GM19239 (cell line): ENCODE measurements at places on chromosomes 4 and X.

GRCh38 chr4:82553020-82553419, 8.8 kb downstream of the TMEM150C start:
- no peak for DNase-seq

DNA sequence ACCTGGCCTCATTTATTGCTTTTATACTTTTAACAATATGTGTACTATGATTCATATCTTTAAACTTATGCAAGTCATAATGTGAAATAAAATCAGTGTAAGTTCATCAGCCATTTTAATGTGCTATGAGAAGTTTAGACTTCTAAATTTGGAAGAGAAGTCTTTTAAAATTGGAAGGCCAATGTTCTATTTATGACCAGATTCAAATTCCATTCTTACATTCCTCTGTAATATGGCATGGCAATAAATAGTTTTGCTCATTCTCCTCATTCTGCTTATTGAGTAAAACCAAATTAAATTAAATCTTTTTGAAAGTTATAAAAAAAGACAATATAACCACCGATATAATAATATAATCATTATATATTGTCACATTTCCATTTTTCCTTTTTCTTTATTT, 126.2 kb downstream of the SORBS2 start:
- DNase-seq = no peak

DNA sequence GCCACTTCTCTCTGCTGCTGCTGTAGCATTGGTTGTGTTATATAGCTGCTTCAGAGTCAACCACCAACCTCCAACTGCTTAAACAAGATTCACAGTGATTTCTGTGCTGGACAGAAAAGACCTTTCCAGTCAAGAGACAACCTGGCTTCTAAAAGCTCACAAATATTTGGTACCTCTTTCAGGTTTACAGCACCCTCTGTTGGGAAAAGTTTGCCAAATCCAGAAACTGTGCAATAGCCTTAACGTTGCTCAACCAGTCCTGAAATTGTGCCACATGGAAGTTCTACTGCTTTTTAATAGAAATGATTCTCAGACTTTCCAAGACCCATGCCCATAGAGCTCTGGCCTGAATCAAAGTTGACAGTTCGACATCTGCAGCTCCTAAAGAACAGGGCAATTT, 842.1 kb upstream of the HTR2C start:
- no peak for DNase-seq

GRCh38 chr4:81541161-81541945, 69.6 kb upstream of the RASGEF1B start:
- DNase-seq = no peak

DNA sequence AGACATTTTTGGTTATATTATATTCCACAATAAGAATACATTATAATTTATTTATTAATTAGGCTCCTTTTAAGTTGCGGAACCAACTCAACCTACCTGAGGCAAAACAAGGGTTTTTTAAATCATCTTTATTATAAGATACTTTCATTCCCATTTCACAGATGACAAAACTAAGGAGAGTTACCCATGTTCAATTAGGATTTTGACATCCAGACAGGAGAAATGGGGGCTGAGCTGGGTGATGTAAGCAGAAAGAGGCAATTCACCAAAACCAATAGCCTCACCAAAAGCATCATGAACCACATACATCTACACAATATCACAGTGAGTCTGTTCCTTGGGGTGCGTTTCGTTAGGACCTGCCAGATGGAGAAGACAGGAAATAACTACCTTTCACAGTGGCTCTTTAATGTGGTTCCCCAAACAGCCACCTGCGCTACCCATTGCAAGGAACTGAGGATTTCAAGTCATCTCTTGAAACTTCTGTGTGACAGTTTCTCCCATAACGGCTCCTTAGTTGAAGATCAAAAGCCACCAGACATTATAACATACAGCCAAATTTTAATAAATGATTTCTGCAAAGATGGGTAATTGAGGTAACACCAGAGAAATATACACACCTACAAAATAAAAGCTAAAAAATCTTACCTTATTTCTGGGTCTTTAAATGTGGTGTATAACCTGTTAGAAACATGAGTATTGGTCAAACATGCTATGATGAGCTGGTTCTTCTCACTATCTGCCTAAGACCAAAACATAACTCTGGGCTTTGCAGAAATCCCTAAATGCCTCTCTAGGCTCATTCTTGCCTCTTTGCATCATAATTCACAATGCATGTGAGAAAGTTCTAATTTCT, 190.6 kb upstream of the LEF1 start:
- DNase-seq = no peak

GRCh38 chr4:148770848-148771247, 328.6 kb upstream of the NR3C2 start:
- DNase-seq = no peak

DNA sequence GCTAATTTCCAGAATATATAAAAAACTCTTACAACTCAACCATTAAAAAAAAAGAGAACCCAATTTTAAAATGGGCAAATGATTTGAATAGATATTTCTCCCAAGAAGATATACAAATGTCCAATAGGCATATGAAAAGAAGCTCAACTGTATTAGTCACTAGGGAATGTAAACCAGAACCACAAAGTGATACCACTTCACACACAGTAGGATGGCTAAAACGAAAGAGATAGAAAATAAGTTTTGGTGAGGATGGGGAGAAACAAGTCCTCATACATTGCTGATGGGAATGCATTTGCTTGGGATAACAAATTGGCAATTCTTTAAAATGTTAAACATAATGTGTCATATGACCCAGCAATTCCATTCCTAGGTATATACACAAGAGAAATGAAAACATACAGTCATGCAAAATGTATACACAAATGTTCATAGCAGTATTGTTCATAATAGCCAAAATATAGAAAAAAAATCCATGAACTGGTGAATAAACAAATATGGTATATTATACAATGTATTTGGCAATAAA, 5.7 kb downstream of the TCEAL3 start:
- no peak for DNase-seq

GRCh38 chr4:77488882-77489281, 116.7 kb upstream of the CXCL13 start:
- DNase-seq = no peak

DNA sequence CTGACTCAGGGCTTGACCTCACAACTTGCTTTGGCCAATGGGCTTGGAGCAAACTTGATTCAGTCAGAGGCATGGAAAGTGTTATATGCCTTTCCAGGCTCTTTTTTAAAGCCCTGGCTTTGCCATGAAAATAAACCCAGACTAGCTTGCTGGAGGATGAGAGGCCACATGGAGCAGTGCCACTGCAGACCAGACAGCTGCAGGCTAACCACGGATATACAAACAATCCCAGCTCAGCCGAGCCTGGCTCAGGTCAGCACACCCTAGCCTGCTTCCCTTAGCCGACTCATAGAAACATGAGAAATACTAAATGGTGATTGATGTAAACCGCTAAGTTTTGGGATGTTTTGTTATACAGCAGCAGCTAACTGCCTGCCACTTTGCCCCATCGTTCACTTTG, 345.1 kb downstream of the ARHGAP10 start:
- DNase-seq = no peak

DNA sequence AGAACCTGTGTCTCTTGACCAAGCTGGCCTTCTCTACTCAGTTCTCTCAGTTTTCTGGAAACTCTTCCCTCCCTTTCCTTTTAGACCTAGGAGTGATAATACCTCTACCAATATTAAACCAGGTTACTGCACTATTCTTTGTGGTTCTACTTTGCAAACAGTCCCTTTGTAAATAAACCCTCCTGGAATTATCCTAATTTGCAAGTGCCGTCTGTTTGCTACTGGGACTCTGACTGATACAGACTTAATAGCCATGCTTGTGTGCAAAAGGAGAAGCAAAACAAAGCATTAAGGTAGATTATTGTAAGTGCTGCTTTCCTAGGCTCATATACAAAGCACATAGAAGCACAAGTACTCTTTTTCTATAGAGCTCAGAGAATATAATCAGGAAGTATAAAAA, 507.0 kb downstream of the INPP4B start:
- no peak for DNase-seq

- no peak for DNase-seq
These were observed 82.1 kb upstream of the BANK1 start for GRCh38 chr4:101708293-101709039.

DNA sequence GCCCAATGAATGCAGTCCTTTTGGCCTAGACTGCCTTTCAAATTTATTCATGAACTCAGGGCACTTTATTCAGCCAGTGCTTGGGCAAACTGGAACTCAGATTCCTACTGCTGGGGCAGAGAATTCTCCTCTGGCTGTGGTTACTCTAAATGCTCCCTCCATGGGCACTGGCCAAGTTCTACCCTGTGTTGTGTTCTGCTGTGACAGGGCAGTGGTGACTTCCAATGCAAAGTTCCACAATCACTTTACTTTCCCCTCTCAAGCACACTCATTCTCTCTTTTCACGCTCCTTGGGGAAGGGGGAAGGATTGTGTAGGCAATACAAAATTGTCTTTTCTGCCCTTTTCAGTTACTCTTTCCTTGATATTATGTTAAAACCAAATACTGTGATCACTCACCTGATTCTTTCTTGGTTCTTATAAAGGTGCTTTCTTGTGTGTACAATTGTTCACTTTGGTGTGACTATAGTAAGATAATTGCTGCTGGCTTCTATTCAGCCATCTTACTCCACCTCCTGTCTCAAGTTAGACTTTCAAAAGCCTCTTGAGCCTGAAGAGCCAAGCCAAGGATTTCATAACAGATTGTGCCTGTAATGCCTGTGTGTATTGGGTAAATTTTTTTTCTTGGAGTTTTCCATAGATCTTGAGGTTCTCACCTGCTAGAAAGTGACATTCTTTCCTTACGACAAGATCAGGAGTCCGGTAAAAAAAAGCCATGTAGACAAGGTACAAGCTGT, 1078.6 kb downstream of the FAM133A start:
- DNase-seq = no peak

DNA sequence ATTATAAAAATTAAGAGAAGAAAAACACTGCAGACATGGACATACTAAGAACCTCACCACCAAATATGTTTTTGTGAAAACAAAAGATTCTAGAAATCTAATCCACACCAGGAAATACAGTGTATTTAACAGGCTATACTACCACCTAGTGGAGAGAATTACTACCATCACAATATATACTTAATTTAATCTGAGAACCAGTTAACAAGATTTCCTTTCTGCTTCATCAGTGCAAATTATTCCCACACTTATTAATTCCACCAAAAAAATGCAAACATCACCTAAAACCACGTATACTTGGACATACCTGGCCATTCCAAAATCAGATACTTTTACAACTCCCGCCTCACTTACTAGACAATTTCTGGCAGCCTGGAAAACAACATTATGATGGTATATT, 7.0 kb upstream of the TXK start:
- DNase-seq = no peak

GRCh38 chrX:155577682-155578081, 35.1 kb downstream of the TMLHE start:
- no peak for DNase-seq
